GM12865 (cell line): ENCODE measurements at places on chromosomes 6 and 20.

DNA sequence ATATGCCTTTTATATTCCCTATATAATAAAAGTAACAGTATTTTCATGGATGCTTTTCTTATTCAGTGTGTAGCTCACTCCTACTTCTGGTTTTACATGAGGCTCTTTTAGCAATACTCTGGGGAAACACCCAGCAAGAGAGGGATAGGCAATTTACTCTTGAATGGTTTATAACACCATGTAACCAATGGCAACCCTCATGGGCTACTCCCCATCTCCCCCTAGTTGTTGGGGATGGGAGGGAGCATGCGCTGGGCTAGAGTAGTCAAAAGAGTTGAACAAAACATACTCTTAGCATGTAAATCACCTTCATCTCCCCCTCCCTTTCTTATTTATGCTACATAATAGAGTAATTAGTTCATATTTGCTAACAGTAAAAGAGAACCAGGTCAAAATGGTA lies 140.1 kb upstream of the LRFN2 start:
- no peak for DNase-seq

GRCh38 chr20:535958-536357 lies 7.6 kb downstream of the CSNK2A1 start:
- DNase-seq, result no peak

GRCh38 chr6:35484921-35485392 lies 11.9 kb downstream of the TEAD3 start:
- no peak for DNase-seq

DNA sequence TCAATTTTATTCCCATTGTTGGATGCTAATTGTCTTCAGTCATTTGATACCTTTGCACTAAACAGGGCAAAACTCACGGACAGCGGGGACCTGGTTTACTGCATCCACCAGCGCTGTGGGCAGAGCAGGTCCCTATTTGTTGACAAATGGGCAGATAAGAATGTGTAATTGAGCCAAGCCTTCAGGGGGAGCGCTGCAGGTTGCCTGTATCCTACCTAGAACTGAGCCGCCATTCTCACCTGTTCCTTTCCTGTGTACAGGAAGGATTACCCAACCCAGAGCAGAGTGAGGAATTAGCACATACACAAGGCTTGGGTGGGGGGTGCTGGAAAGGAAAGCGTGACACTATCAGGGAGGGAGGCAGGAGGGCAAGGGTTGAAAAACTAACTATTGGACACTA lies 89.1 kb upstream of the FOXA2 start:
- DNase-seq, result no peak

DNA sequence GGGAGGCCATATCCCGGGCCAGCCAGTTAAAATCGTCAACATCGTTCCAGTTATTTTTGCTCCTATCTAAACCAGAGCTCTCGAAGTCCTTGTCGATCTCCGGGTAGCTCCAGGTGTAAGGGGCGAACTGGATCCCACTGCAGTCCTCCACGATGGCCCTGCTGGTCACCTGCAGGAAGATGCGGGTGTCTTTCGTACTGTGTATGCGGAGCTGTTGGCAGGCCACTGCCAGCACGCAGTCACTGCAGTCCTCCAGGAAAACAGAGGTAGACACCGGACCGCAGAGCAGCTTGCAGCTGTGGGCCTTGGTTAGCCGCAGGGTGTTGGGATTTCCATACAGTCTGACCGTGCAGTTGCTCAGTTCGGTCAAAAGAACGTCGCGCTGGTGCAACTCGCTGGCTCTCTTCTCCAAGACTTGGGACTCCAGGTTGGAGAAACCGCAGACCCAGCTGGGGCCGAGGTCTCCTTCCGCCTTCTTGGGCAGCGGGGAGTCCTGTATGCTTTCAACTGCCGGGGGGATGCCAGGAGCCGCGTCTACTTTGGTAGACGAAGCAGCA lies 742 bp downstream of the TBCC start:
- DNase-seq, result peak; percentile 58

- DNase-seq, result no peak
Measured at GRCh38 chr6:122640366-122640765, 30.2 kb downstream of the PKIB start.

DNA sequence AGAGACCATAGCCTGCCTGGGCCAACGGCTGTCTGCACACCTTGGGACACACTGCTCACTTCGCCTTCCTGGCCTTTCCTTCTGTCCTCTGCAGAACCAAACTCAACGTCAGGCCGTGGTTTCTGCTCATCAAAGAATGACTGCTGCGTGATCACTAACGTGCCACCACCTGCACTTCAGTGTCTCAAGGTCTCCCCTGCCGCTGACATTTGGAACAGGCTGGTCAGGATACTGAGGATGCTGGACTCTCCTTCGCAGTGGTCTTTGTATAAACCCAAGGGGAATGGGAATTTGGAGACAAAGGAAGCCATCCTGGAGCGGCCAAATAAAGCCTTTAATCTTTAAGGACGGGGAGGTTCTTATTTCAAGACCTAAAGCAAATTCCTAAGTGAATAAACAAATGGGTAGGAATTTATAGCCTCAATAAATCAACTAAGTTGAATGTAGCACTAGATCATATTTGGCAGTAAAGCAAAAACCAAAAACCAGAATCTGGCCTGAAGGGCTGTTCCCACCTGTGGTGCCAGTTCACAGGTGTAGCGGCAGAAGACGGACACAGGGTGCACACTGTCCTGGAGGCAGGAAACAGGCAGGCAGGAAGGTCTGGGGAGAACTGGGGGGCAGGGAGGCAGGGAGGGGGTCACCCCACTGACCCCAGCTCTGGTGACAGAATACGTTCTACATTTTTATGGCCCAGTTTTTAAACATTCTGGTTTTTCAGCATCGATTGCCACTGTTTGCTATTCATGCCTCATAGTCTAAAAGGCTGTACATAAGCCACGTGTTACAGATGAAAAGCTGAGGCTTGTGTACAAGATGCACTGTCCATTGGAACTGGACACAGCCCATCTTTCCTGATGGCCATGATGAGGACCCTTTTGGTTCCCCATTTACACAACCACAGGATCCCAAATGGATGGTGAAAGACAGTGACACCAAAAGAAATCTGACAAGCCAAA lies 36.6 kb downstream of the ABHD12 start:
- DNase-seq, result no peak

DNA sequence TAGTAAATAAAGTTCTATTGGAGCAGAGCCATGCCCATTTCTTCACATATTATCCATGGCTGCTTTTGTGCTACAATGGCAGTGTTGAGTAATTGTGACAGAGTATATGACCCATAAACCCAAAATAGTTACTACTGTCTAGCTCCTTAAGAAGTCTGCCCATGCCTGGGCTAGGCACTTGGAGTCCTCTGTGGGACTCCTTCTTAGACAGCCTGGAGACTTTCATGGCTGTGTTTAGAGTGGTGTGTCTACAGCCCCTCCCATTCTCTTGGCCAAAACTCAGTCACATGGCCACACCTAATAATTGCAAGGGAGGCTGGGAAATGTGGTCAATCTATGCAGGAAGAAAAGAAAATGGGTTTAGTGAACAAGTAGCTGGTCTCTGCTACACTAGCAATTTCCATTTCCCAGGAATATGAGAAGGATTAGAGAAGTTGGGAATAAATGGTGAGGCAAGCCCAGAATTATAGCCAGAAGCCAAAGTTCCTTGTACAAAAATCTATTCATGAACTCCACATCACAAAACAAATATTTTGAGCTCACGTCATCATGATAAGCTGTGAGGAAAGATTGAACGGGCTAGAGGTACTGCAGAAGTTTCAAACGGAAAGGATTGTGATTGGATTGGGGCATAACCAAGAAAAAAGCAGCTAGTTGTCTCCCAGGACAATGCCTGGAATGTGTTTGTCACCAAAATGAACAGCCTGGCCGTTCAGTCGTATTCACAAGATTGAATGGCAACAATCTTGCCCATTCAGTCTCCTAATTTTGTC lies 251.8 kb upstream of the PLN start:
- DNase-seq, result no peak

GRCh38 chr6:87736809-87737540 lies 34.9 kb upstream of the AKIRIN2 start:
- peak; percentile 74 for DNase-seq

DNA sequence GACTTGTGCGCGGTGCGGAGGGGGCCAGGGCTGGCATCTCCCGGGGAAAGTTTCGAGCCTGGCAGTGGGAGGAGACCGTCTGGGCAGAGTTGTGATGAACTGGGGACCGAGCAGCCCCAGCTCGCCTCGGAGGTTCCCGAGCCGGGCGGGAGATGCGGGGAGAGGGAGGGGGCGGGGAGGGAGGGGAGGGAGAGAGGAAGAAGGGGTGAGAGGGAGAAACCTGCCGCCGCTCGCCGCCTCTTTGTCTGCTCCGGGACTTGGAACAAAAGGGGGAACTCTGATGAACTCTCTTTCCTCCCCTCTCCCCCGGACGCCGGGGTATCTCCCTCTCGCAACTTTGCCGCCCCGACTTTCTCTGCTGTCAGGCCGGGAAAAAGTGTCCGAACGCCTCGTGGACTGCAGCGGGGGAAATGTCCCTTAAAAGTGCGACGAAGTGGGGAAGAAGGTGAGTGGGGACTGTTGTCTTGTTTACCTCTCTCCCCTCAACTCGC lies 72.7 kb downstream of the SOX4 start:
- peak; percentile 22 for DNase-seq

DNA sequence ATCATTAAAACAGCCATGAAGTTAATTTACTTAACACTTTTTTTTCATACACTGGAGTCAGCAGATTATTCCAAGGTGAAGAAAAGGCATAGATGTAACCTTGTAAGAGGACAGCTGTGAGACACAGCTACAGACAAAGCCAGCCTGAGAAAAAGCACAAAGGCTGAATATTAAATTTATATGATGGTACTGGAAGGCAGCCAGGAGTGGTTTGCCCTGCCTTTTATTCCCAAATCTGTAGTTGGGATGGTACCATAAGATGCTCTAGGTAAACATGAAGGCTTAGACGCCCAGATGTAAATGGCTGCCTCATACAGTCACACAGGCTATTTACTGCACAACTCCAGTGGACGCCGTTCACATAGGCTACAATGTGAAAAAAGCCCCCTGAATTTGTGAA lies 42.1 kb upstream of the LOC128125822 start:
- no peak for DNase-seq

GRCh38 chr6:158536891-158537798 lies 22.7 kb upstream of the TMEM181 start:
- DNase-seq, result no peak

- DNase-seq, result no peak
Measured at GRCh38 chr6:74213995-74214394, 518.0 kb downstream of the CD109 start.

- no peak for DNase-seq
Measured at GRCh38 chr20:46251211-46251673, 57.1 kb downstream of the CDH22 start.
